Stimulated activated CD4-positive, alpha-beta T cell treated with anti-CD3 and anti-CD28 coated beads, Interleukin-12 subunit alpha, Interleukin-12 subunit beta, amount 100 ng/mL, for 4 hours (primary cell): ENCODE measurements at places on chromosomes 16 and 17.

DNA sequence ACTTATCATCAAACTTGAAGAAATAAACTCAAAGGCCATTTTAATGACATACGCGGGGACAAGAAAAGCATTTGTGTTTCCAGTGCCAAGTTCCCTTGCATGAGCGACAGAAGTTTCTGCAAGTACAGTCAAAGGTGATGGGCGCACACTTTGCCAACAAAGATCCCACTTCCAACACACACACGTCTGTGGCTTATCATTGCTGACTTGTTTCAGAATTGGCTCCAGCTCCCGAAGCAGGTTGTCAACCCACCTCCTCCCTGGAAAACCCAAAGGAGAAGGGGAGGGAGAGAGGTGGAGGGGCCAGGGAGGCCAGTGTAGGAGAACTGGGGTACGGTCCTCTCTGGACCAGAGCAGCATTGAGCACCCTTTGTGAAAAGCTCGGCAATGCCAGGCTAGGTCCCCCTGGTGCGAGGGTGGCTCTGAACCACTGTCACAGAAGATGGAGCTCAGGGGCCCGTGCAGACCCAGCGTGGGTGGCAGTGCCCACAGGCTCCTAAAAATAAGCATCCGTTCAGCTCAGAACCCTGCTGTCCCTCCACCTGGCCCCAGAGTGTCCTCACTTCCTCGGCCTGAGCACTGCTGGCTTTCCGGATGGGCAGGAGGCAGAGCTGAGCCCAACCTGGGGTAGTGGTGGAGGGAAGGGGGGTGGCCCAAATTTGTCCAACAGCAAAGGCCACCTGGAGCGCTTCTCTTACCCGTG lies 33.2 kb downstream of the RBFOX3 start:
- no peak for DNase-seq

GRCh38 chr16:88356124-88356726 lies 26.5 kb upstream of the ZNF469 start:
- no peak for DNase-seq

DNA sequence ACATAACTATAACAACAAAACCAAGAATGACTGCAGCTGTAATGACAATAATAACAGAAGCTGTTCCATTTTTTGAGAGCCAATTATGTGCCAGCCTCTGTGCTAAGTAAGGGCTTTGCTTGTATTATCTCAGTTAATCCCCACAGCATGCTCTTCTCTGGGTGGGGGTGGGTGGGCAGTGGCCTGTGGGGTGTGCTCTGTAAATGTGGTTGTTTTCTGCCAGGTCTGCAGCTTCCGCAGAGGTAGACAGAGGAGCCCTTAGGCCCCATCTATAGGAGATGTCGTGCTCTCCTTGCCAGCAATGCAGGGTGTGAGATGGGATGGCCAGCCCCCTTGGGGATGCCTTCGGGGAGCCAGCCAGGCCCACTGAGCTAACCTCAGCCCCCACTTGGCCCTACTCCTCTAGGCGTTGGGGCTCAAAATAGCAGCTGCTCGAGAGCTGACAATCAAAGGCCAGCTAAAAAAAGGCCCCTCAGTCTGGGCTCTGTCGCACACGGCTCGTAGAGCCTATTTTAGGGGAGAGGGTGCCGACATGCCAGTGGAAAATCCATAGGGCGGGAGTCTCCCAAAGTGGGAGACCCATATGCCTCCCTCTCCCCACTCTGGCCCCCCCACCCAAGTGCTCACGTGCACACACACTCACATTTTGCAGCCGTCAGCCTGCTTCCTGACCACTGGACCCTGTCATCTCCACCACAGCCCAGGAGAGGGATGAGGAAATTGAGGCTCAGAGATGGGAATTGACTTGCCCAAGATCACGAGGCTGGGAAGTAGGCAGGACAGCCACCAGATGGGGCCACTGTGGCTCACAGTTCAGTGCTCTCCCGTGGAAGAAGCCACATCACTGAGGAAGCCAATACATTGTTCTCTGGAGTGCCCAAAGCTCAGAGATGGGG lies 15.8 kb downstream of the CDH16 start:
- DNase-seq: no peak

- DNase-seq: no peak
Observed at GRCh38 chr16:66298571-66299120, 67.8 kb upstream of the CDH5 start.

- peak; percentile 20 for DNase-seq
Observed at GRCh38 chr17:43217614-43218087, 6.0 kb downstream of the TMEM106A start.

GRCh38 chr17:57622683-57623433 lies 122.2 kb downstream of the CCDC182 start:
- no peak for DNase-seq

DNA sequence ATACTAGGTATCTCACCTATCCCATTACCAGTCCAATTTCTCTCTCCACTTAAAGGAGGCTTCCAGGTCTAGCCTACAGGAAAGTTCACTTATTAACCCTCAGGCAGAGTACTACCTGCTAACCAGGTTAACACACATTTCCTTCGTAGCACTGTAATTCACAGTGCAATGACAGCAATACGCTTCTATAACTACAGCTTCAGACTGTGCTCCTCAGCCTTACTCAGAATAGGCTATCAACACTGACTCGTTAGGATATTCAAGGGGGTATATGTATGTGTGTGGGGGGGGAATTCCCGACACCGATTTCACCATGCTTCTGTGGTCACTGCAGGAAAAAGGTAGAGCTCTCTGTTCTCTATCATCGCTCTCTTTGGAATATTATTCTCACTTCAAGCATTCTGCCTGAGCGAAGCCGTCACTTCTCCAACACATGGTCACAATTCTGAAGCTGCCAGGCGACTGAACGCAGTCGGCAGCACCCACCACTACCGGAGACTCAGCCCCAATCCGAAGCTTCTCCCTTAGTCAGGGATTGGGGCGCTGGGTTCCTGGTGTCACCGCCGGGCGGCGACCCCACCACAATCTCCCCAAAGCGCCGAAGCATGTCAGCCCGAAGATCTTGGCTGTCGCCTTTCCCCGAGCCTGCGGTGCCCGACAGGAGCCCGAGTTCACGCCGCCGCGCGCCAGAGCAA lies 618 bp downstream of the GGA3 start:
- peak; percentile 48 for DNase-seq

GRCh38 chr17:17120294-17120693 lies 78.0 kb downstream of the MPRIP start:
- DNase-seq: no peak

- DNase-seq: no peak
Observed at GRCh38 chr17:77441130-77441920, 300.6 kb downstream of the SEC14L1 start.

DNA sequence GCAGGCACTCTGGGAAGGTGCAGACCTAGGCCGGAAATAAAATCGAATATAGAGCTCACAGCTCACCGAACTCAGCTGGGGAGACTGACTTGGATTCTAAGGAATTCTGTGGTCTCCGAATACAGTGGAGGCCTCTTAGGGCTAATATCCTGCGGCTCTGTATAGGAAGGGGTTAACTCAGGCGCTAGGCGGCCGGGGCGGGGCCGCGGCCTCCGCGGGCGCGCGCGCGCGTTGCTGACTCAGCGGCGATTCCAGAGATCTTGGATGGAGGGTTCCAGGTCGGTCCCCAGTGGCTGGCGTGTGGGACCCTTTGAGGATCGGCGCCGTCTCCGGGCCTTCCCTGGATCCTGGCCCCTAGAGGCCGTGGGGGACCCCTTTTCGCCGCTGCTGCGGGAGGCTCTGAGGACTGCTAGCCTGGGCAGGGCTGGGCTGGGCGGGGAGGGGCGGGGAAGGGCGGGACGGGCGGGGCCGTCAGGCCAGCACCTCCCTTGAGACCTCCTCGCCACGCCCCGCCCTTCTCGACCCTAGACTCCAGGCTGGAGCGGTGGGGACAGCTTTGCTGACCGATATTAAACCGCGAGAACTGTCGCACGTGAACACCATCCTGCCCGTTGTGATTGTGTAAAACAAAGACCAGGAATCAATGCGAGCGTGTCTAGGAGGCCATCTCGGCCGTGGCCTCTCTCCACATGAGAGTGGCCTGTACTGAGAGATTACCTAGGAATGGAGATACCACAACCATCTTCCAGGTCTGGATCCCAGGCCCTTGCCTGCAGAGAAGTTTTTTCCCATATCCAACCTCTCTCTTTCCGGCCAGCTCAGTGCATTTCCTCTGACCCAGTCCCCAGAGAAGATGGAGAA lies 1.4 kb upstream of the PLEKHH3 start:
- DNase-seq: peak; percentile 78

GRCh38 chr16:22240023-22240710 lies 34.1 kb downstream of the EEF2K start:
- no peak for DNase-seq

DNA sequence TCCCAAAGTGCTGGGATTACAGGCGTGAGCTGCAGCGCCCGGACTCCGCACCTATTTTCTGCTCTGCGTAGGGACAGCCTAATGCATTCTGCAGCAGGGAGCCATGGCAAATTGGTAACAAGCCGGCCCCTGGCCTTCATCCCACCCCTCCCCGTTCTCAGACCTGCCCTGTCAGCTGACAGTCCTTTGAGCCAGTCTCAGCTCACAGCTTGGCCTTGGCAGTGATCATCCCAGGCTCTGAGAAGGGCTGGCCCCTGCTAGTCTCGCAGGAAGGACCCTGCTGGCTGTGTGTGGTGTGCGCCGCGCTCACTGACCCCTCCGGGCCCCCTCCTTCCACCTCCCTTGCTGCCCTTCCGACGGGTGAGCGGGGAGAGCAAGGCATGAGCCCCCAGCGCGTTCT lies 10.3 kb upstream of the NPTX1 start:
- no peak for DNase-seq

- DNase-seq: peak; percentile 39
Observed at GRCh38 chr17:68295086-68295485, 3.8 kb downstream of the ARSG start.

DNA sequence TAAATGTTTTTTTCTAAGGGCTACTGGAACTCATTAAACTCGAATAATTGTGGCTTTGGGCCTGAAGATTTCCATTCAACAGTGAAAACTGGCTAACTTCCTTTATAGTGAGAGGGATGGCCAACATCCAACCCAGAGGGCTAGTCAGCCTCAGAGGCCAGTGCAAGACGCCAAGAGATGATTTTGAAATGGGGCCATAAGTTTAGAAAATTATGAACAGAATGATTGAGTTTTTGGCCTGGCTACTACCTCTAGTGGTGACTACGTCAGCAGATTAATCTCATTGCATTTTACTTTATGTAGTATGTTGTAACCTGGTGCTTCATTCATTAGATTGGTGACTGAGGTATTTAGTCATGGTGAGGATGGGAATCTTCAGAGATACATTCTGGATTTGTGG lies 28.4 kb downstream of the HAPSTR1 start:
- DNase-seq: no peak

DNA sequence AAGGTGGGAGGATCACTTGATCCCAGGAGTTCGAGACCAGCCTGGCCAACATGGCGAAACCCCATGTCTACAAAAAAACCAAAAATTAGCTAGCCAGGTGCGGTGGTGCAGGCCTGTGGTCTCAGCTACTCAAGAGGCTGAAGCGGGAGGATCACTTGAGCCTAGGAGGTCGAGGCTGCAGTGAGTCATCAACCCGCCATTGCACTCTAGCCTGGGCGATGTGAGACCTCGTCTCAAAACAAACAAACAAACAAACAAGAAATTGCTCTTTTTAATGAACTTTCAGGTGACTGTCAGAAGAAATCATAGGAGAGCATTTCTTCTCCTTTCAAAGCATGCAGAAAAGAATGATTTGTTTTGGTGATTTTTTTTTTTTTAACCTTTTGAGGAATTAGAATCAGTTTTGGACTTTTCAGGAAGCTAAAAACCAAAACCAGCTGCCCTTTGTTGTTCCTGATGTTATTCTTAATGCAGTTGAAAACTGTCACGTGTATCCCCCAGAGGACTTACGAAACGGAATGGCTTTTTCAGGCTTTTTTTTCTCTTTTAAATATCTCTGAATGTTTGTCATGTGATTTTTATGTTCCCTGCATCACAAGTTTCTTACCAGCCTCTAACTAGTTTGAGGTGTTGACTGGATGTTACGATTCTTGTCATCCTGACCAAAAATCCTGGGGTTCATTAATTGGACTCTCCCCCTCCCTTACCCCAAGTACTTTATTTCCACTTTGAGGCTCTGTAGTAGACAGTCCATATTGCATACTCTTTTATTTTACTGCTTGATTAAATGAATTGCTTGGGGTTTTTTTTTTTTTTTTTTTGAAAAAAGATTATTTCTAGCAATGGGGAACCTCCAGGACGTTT lies 34.1 kb downstream of the SNX29 start:
- no peak for DNase-seq

GRCh38 chr16:70730031-70730430 lies 44.2 kb upstream of the MTSS2 start:
- no peak for DNase-seq

GRCh38 chr16:4241928-4242283 lies at the start of gene SRL:
SRL (minus strand) TSS chr16:4242080; CDS start chr16:4242067, 13 bp downstream.
- no peak for DNase-seq

GRCh38 chr16:27486344-27486743 lies 63.4 kb downstream of the GTF3C1 start:
- no peak for DNase-seq

GRCh38 chr17:30363715-30364202 lies 15.0 kb upstream of the CPD start:
- peak; percentile 61 for DNase-seq

GRCh38 chr17:75558666-75559530 lies 28.7 kb upstream of the MYO15B start:
- DNase-seq: no peak

DNA sequence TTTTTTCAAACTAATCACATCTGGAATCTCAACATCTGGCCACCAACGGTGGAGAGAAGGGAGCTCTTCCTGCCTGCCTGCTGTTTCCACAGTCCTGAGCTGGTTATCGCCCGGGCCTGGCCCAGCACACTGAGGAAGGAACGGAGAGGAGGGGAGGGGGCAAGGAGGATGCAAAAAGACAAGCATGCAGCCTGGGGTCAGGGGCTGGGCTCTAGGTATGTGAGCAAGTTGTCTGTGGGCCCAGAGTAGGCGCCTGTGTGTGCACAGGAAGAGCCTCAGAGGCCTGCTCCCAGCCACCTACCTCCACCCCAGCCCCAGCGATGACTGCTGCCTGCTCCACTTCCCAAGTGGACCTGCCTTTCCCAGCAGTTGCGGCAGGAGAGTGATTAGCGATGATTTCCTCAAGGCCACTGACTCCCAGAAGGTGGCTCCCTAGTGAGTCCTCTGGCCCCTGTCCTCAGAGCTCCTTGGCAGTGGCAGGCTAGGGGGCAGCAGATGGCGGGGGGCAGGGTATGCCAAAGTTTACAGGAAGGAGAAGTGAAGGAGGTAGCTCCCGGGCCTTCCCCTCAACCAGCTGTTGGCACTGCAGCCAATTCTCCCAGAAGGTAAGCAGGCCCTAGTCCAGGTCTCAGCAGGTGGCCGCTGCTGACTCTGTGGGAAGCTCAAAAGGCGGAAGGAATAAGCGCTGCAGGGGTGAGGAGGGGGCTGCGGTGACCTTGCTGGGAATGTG lies 27.0 kb upstream of the RASD1 start:
- DNase-seq: no peak

- no peak for DNase-seq
Observed at GRCh38 chr16:69194488-69194887, 7.5 kb downstream of the SNTB2 start.

DNA sequence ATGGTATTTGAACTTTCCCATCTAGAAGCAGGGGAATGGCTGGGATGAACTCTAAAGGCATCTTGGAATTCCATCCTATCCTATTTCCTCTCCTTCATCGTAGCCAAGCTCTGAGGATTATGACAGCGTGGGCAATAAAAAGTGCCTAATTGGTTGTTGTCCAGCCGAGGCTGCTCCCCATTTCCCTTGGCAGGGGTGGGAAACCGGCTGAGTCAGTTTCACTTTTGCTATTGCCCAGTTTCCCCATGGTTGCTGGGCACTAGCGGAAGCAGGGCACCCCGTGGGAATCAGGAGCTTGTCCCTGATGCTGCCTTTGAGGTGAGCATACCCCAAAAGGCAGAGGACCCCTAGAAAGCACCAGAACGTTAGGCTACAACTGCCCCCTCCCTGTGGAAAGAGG lies 13.8 kb upstream of the SP2 start:
- no peak for DNase-seq

GRCh38 chr17:49239963-49240362 lies 9.4 kb upstream of the PHOSPHO1 start:
- no peak for DNase-seq
